Spinal cord (tissue), 10 donors: ENCODE measurements at places on chromosomes 4 and X. TPM values are rescaled to one million over a fixed set of nuclear protein-coding genes. Genes with fewer than 3 reads are reported as not detected.

DNA sequence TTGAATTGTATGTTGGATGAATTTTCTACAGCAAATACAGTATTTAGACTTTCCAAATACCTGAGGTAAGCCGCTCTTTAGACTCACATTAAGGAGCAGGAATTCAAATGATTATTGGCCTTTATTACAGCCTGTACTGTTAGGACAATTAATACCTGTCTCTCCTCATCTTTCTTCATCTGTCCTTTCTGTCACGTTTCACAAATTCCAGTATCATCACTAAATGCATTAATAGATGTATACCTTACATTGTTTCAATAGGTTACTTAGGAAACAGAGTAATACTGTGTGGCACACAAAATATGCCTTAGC is 1.2 kb downstream of the FAM241A start:
- H3K36me3 ChIP-seq = no peaks in the 10 kb centered on the region
- H3K4me1 ChIP-seq = peaks cover 12% of the 10 kb centered on the region
- H3K27ac ChIP-seq = no peak overlapping the region
- H3K27me3 ChIP-seq = peaks cover 17% of the 10 kb centered on the region
- peak; percentile 4 for DNase-seq
- peak overlapping the region; percentile 4 for H3K4me3 ChIP-seq

GRCh38 chr4:66923081-66923865 is 622.0 kb downstream of the CENPC start:
- no peaks in the 10 kb centered on the region for H3K36me3 ChIP-seq
- no peak overlapping the region for H3K27ac ChIP-seq
- H3K27me3 ChIP-seq = no peaks in the 10 kb centered on the region
- no peak for DNase-seq
- no peak overlapping the region for H3K4me3 ChIP-seq
- H3K4me1 ChIP-seq = no peaks in the 10 kb centered on the region

- H3K4me3 ChIP-seq = no peak overlapping the region
- DNase-seq = no peak
- H3K27ac ChIP-seq = no peak overlapping the region
- H3K4me1 ChIP-seq = no peaks in the 10 kb centered on the region
- no peaks in the 10 kb centered on the region for H3K27me3 ChIP-seq
These were observed 15.9 kb upstream of the CXCL5 start for GRCh38 chr4:74014332-74014731.

DNA sequence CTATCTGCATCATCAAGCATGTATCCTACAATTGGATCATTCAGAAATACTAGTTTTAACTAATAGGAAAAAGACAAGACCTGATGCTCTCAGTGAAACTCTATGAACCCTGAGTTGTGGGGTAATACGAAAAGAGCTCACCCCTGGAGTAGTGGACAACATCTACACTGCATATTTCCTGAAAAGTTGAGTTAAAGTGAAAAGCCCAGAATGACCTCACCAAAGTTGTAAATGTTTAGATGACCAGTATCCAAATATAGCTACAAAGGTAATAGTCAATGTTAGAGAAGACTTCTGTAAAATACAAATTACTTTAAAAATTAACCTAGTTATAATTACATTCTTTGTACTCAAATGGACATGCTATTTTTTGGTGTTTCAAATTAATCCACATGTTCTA is 52.8 kb upstream of the SRPX start:
- H3K4me1 ChIP-seq = no peaks in the 10 kb centered on the region
- no peaks in the 10 kb centered on the region for H3K36me3 ChIP-seq
- DNase-seq = no peak
- H3K27ac ChIP-seq = no peak overlapping the region
- peaks cover 2% of the 10 kb centered on the region for H3K27me3 ChIP-seq

- no peak overlapping the region for H3K27ac ChIP-seq
- no peak overlapping the region for H3K4me3 ChIP-seq
- no peak for DNase-seq
- H3K27me3 ChIP-seq = peaks cover 18% of the 10 kb centered on the region
- peaks cover 34% of the 10 kb centered on the region for H3K4me1 ChIP-seq
These were observed 3.4 kb downstream of the KIT start for GRCh38 chr4:54661169-54661568.

- peak within 1 kb of the TSS; percentile 66 for H3K27ac ChIP-seq
- no peaks in the 10 kb centered on the region for H3K36me3 ChIP-seq
- peaks cover 8% of the 10 kb centered on the region for H3K27me3 ChIP-seq
- peak; percentile 9 for DNase-seq
- H3K4me1 ChIP-seq = no peaks in the 10 kb centered on the region
- H3K4me3 ChIP-seq = peak within 1 kb of the TSS; percentile 63
These were observed at the start of gene KLHL13 for GRCh38 chrX:118116713-118117550. Gene KLHL13, minus strand, starts transcription at chrX:118116810. Its CDS starts 88,337 bp downstream, at chrX:118028473.

The CLIC2 gene
- 3.6 TPM for polyA plus RNA-seq

GRCh38 chr4:144714166-144714565 is 68.2 kb downstream of the HHIP start:
- no peaks in the 10 kb centered on the region for H3K27me3 ChIP-seq
- DNase-seq = no peak
- no peaks in the 10 kb centered on the region for H3K36me3 ChIP-seq

DNA sequence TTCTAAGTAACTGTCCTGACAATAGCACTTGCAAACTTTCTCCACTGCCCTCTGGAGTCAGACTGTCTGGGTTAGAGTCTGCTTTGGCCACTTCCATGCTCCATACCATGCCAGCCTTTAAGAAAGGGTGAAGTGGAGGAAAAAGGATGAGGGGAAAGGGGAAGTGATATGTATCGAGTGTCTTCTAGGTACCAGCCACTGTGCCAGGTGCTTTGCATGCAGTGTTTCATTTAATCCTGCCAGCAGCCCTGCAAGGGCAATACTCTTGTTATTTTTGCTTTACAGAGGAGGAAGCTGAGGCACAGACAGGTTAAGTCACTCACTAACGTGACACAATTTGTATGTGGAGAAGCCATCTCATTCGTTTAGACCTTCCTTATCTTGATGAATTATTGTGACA is 55.6 kb downstream of the RTL9 start:
- no peak for DNase-seq
- peaks cover 17% of the 10 kb centered on the region for H3K27me3 ChIP-seq
- no peak overlapping the region for H3K4me3 ChIP-seq
- H3K36me3 ChIP-seq = no peaks in the 10 kb centered on the region
- no peak overlapping the region for H3K27ac ChIP-seq
